Caki2 (cell line): ENCODE measurements at places on chromosomes 12 and 14. TPM values are rescaled to one million over a fixed set of nuclear protein-coding genes. Genes with fewer than 3 reads are reported as not detected.
A peak's percentile ranks its signal among the peaks of the same experiment; 100 is the strongest.

- DNase-seq, result no peak
Measured at GRCh38 chr12:69523433-69524330, 53.5 kb downstream of the FRS2 start.

- DNase-seq, result peak; percentile 24
Measured at GRCh38 chr12:38328306-38328895, 11.8 kb downstream of the ALG10B start.

DNA sequence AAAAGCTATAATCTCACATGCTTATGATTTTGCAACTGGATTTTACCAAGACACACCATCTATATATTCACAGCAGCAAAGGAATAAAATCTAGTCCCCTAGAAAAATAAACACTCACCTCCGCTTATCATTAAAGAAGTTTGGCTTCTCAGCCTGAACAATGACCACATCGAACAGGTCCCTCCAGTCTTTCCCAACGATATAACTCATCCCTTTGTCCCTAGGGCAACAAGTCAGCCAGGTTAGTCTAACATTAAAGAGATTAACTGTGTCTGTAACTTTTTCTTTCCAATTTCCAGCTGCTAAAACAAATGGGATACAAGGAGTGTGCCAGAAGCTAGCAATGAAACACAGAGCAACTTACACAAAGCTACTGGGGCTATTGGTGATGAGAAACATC lies 48.0 kb downstream of the NT5DC3 start:
- DNase-seq, result no peak

GRCh38 chr12:92136965-92137721 lies 8.5 kb downstream of the BTG1 start:
- peak; percentile 63 for DNase-seq

GRCh38 chr12:107478881-107479280 lies 206.7 kb upstream of the PWP1 start:
- DNase-seq, result no peak

DNA sequence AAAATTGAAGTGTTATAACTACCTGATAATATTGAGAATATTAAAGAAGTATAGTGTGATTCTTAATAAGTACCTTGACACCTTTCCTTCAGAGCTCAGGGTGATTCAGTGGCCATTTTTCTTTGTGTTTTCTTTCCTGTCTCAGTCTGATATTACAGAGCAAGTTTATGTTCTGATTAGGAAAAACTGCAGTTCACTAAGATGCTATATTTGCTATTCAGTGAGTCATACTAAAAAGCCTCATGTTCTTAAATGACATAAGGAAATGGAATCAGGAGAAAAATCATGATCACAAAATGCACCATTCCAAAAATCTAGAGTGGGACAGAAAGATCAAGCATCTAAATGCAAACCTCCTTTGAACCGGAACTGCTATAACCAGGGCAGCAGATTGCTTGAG lies 390.6 kb upstream of the ATP2B1 start:
- no peak for DNase-seq

Gene CFAP251
- total RNA-seq, result 10.8 and 12.3 TPM in 2 replicates

DNA sequence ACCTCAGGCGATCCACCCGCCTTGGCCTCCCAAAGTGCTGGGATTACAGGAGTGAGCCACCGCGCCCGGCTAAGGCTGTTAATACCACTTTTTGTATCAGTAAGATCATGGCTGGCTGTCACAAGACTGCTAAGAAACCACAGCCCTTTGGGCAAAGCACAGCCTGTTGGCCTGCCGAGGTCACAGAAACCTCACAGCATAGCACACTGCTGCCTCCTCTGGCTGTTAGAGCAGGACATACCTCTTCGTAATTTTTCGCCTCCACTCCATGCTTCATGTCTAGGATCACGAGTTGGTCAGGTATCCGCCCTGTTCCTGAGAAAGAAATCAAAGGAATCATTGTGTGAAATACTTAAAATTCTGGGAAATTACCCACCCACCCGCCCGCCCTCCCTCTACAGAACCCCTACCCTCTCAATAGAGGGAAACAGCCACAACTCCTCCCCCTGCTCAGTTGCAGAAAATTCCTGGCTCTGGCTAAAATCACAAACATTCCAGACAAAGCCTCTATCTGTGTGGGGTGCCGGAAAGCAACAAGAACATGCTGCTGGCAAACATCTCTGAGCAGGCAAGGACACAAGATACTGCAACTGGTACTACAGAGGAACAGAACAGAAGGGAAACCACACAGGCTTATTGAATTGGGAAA lies 20.7 kb upstream of the NEK9 start:
- no peak for DNase-seq

GRCh38 chr12:124098887-124099286 lies 125.9 kb downstream of the ZNF664 start:
- no peak for DNase-seq

- no peak for DNase-seq
Measured at GRCh38 chr12:97211416-97211930, 251.1 kb upstream of the RMST start.

- peak; percentile 32 for DNase-seq
Measured at GRCh38 chr12:120748242-120748641, 22.6 kb downstream of the ACADS start.

DNA sequence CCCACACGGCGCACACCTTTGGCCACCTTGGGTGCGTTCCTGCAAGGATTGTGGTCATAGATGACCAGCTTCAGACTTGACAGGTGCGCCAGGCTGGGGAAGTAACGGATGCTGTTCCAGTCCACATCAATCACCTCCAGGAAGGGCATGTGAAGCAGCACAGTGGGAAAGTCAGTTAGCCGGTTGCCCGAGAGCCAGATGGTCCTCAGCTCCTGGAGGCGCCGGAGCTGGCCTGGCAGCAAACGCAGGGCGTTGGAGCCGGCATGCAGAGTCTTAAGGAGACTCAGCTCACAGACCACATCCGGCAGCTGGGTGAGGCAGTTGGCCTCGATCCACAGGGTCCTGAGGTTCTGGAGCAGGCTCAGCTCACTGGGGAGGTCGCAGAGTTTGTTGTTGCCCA lies 581 bp downstream of the LRRC10 start:
- no peak for DNase-seq

- DNase-seq, result no peak
Measured at GRCh38 chr12:22467190-22467589, 77.2 kb downstream of the C2CD5 start.

Gene KRT7
- 122 and 152 TPM in 2 replicates for total RNA-seq

GRCh38 chr12:113702836-113703235 lies 231.2 kb upstream of the LHX5 start:
- DNase-seq, result no peak

Gene FAIM2
- total RNA-seq, result not detected in 2 replicates

GRCh38 chr12:57541001-57541400 lies 6.0 kb downstream of the DCTN2 start:
- DNase-seq, result no peak

GRCh38 chr14:35213869-35214387 lies 78.3 kb upstream of the PSMA6 start:
- DNase-seq, result peak; percentile 52

- DNase-seq, result no peak
Measured at GRCh38 chr14:33631441-33631840, 319.4 kb downstream of the EGLN3 start.

DNA sequence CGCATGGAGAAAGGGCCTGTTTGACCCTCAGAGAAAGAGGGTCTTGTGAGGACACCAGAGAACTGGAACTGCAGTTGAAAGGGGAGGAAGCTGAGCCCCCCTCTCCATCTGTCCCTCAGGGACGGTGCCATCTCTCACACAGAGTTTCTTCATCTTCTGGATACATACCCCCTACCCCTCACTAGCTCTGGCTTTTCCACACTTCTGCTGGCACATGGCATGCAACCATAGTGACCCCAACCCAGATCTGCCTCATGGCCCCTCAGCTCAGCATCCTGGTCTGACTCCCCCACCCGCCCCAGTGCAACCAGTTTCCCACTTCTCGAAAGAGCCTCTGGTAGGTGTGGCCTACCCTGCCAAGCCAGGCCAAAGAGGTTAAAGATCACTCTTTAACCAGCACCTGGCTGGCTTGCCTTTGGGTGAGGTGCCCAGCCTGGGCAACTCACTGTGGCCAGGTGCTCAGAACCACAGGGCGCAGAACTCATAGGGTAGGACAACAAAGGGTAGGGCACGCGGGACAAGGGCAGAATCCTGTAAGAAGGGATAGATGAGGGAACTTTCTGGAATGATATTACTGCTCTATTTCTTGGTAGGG lies 25.8 kb downstream of the GALNT16 start:
- no peak for DNase-seq

- DNase-seq, result no peak
Measured at GRCh38 chr14:75435473-75435872, 7.7 kb downstream of the JDP2 start.

Gene GPRC5D
- total RNA-seq, result not detected in 2 replicates

Gene GRIN2B
- total RNA-seq, result 0.38 and 1.5 TPM in 2 replicates

GRCh38 chr12:57124261-57124877 lies 3.9 kb upstream of the LRP1 start:
- DNase-seq, result peak; percentile 66

Gene MAP1LC3B2
- total RNA-seq, result 2.7 TPM in 1 of 2 replicates, not detected in the other

DNA sequence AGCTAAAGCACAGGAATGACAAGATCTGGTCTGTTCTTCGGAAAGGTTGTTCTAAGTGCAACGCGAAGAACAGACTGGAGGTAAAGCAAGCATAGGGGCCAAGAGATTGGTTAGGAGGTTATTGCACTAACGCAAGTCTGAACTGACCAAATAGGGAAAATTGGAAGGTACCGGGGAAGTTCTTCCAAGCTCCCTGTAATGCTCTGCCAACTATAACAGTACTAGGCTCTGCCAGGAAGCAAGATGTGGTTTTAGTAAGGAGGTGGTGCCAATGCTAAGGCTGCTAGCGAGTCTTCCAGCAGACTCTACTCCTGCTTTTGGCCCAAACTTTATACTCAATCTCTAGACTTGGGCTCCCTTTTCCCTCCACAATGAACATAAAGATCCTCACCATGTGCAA lies 138.6 kb downstream of the PAWR start:
- no peak for DNase-seq

DNA sequence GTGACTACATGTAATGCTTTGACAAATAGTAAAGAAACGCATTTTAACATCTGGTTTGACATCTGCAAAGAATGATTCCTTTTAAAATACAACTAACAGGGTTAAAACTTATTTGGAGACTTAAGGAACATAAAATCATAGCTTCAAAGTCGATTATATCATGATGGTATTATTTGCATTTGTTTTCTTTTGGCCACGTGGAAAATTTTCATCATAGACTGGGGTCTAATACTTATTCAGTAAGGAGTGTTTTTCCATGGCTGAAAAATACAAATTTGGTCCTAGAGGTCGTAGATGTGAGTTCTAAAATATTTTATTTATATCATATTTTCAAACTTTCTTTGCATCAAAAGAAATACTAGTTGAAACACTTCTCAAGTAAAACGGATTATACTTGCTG lies 31.5 kb upstream of the LMNTD1 start:
- DNase-seq, result no peak

- no peak for DNase-seq
Measured at GRCh38 chr12:12626471-12626870, 14.8 kb downstream of the CREBL2 start.

GRCh38 chr12:67774983-67775587 lies 126.5 kb downstream of the DYRK2 start:
- no peak for DNase-seq

DNA sequence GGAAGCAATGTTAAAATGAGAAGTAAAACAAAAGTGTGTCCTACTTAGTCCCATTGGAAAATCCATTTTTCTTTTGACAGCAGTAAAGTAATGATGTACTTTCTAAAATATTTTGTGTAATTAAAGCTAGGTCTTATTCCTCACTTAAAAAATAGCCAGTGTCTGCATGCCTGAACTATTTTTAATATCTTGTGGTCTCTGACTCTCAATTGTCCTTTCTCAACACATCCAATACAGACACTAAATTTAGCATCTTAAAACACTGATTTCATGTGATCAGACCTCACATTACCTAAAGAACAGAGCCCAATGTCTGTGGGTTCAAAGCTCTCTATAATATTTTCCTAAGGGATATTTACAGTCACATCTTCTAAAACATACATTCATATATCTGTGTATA lies 108.0 kb downstream of the DERA start:
- DNase-seq, result no peak

GRCh38 chr12:22743700-22744099 lies 118.7 kb downstream of the ETNK1 start:
- DNase-seq, result no peak

GRCh38 chr12:25263594-25263993 lies 12.9 kb upstream of the KRAS start:
- no peak for DNase-seq

GRCh38 chr12:115998794-115999478 lies 278.6 kb downstream of the MED13L start:
- no peak for DNase-seq

- no peak for DNase-seq
Measured at GRCh38 chr12:48486679-48487078, 4.4 kb downstream of the C12orf54 start.

DNA sequence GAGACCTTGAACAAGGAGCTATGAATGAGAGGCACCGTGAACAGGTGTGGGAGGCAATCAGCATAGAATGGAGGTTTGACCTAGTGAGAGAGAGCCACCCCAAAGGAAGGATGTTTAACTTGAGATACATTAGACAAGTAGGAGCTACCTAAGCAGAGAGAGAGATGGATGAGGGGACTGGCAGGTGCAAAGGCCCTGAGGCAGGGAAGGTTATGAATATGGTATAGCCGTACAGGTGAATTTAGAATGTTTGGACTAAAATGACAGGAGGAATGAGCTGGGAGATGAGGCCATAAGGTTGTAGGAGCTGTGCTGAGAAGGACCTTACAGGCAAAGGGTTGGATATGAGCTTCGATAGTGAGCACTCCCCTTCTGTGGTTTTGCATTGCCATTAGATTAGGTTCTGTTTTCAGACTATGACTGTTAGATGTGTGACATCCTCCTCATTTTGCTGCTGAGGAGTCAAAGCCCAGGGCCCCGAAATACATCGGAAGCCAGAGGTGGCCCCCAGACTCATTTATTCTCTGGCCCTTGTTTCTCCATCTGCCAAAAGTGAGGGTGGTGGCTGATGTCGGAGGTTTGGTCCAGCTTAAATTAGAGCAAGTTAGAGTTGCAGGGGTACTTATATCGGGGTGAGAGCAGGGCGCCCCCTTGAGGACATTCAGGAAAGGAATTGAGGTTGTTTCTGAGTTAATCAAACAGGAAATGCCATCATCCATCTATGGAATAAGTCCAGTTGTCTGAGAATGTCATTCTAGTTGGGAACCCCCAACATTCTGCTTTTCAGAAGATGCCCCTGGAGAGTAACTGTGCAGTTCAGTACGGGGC lies 29.4 kb downstream of the SLC24A4 start:
- no peak for DNase-seq

GRCh38 chr14:21106176-21106497 lies 5.3 kb downstream of the TMEM253 start:
- no peak for DNase-seq
